H7 (cell line): ENCODE measurements at places on chromosomes 2 and 18. TPM values are rescaled to one million over a fixed set of nuclear protein-coding genes. Genes with fewer than 3 reads are reported as not detected.

METTL4 gene
- total RNA-seq, result 12.1 and 12.6 TPM in 2 replicates

- DNase-seq, result peak; percentile 67
These were observed 9.7 kb upstream of the TEKT4 start for GRCh38 chr2:94861308-94862152.

KYNU gene
- total RNA-seq, result 0.31 and 1.9 TPM in 2 replicates

FECH gene
- 30.4 and 33.0 TPM in 2 replicates for total RNA-seq

GRCh38 chr2:95012881-95013550, 12.5 kb upstream of the MAL start:
- DNase-seq, result no peak

GKN2 gene
- not detected in 2 replicates for total RNA-seq

- DNase-seq, result no peak
These were observed 528.6 kb upstream of the ID2 start for GRCh38 chr2:8153258-8153718.

DNA sequence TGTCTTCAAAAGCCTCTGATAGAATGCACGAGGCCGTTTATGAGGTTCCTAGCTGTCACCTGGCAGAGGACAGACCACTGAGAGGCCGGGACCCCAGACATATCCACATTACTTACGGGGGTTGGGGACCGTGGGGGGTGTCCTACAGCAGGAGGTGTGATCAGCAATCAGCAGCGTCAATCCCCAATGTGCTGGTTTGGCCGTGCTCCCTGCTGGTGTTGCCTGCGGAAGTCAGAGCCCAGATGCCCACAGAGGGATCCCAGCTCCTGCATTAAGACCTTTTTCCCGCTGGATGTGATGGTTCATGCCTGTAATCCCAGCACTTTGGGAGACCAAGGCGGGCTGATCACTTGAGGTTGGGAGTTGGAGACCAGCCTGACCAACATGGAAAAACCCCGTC, 20.8 kb upstream of the SP5 start:
- DNase-seq, result no peak

KCNJ3 gene
- total RNA-seq, result 0.07 and 0.28 TPM in 2 replicates

GRCh38 chr2:188340257-188340656, 48.6 kb downstream of the GULP1 start:
- peak; percentile 8 for DNase-seq
